ENCODE measurements at places on chromosomes 2 and 18.

GRCh38 chr18:35099911-35100310 is 58.7 kb downstream of the MAPRE2 start:
- DNase-seq: no peak

- no peak for DNase-seq
Observed at GRCh38 chr2:128502638-128503246, 184.1 kb upstream of the HS6ST1 start.

GRCh38 chr2:161369311-161369710 is 46.8 kb upstream of the TBR1 start:
- no peak for DNase-seq

DNA sequence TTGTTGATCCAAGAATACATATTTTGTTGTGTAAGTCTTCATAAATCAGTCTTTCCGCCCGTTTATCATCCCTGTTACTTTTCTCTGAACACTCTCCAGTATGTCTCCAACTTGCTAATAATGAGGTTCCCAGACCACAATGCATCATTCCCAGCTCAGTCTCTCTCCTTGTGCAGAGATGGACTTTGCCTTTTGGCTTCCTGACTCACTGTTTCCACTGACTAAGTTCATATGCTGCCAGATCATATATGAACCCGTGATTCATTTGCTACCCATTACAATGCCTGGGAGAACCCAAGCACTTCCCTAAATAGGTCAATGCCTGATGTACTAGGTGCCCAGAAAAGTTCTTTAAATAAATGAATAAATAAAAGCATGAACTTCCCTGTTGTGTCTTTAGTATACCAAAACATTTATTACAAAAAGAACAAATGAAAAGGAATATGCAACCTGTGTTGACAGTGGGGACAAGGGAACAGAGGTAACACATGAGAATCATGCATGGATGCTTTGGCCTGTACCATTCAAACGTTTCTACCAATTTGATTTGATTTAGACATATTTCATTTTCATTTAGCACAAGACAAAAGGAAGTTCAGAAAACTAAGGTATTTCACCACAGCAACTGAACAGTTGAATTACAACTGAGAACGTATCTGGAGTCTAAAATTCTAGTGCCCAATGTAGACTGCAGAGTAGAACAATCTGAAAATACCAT is 215.4 kb upstream of the HNRNPA3 start:
- DNase-seq: no peak

- DNase-seq: no peak
Observed at GRCh38 chr2:82391386-82391785, 2067.7 kb downstream of the SUCLG1 start.

- DNase-seq: no peak
Observed at GRCh38 chr2:237411683-237412423, 2.1 kb downstream of the COL6A3 start.
